Hepatocyte (in vitro differentiated cells): ENCODE measurements at places on chromosomes 2 and 18.

- DNase-seq = no peak
These were observed 12.4 kb upstream of the XPO1 start for GRCh38 chr2:61550375-61551209.

DNA sequence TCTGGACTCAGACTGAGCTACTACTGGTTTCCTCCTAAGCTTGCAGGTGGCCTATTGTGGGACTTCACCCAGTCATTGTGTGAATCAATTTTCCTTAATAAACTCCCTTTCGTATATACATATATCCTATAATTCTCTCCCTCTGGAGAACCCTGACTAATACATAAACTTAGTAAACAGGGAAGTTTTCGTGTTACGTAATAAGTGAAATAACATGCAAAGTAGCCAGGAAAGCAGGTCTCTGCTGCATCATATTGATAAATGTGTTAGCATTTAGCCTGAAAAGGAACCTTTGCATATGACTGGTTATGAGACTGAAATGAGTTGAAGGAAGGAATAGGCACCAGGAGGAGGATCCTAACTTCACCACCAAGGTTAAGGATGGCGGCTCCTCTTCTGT lies 527.2 kb upstream of the FAM98A start:
- DNase-seq = no peak

DNA sequence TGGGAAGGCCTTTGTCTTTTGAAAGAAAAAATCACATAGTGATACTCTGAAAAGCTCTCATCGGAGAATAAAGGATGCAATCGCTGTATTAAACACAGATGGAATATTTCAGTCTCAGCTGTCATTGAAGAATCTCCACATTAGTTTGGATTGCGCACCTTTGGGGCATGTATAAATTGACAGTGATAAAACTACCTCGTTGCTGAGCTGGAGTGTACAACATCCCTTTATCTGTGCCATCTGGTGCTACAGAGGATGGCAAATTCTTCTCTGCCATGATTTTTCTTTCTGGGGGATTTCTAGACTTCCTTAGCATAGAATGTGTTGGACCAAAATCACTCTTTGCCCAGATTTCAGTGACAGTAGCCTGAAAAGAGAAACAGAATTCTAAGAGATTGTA lies 185.3 kb downstream of the PARD3B start:
- no peak for DNase-seq

DNA sequence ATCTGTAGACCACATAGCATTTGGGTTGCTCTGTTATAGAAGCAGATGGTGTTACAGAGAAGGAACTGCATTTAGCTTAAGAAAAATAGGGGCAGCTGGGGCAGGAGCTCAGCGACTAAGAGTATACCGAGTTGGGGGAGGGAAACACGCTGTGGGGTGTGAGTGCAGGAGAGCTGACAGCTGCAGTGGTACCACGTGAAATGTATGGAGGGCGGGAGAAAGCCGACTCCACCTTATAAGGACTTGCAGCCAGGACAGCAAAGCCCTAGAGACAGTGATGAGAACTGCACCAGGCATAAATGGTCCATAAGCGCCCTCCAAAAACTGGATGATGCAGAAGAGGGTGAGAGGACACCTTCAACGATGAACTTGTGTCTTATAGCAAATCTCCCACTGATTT lies 237.6 kb downstream of the PRKCE start:
- peak; percentile 41 for DNase-seq

DNA sequence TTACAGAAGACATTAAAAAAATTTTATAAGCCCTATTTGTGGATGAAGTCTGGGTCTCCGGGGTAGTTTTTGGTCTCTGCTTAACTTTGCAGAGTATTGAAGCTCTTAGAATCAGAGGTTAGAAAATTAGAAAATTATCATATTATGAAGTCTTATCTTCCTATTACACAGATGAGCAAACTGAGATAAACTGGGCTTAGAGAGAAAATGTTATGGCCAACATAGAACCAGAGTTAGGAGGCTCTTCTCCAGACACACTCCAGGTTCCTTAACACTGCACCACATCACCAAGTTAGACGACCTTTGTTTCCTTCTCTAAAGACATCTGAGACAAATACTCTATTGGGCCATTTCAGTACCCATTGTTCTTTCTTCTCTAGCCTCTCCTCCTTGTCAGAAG lies 36.7 kb upstream of the NEB start:
- no peak for DNase-seq

DNA sequence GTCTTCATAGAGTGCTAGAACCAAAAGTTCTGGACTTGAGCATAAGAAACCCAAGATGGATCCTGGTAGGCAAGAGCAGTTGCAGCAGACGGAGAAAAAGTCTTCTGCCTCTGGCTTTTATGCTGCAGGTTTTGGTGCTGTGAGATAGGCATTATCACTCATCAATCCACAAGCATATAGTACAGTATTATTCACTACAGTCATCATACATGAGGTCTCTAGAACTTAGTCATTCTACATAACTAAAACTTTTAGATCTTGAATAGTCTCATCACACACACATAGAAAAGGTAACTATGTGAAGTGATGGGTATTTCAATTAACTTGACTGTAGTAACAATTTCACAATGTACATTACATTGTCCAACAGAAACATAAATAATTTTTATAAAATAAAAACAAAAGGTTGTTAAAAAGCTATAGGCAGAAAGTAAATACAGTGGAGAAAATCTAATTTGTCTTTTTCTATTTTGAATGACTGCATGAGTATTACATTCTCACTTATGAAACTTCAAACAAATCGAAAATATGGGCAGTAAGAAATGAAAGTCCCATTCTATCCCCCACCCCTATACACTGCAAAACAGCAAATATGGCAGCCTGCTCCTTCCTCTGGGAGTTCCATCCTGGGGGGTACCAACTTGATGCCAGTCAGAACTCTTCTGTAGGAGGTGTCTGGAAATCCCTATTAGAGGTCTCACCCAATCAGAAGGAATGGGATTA lies 534.3 kb upstream of the ACVR2A start:
- no peak for DNase-seq

DNA sequence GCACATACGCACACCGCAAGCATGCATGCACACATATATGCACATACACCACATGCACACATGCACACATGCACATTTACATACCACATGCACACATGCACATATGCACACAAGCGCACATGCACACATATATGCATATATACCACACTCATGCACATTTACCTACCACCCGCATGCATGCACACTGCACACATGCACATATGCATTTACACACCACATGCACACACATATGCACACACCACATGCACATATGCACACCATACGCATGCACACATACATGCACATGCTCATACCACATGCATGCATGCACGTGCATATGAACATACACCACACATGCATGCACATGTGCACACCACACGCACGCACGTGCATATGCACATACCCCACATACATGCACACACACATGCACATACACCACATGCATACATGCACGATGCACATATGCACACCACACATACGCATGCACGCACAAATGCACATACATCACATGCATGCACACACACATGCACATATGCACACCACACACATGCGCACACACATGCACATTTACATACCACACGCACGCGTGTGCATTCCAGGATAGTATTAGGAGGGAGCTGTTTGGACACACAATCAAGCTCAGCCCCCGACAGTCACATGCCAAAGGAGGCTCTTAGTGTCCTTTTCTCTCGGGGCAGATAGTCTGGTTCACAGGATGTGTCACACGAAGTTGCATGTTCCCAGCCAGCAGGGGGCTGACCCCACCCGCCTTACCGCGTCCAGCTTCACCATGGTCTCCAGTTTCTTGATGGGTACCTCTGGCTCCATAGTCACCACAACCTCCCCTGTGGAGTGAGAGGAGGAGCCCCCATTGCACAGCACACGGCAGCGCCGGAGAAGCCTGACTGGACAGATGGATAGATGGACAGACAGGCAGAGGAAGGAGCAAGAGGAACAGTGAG lies 5.9 kb downstream of the OTOF start:
- no peak for DNase-seq

DNA sequence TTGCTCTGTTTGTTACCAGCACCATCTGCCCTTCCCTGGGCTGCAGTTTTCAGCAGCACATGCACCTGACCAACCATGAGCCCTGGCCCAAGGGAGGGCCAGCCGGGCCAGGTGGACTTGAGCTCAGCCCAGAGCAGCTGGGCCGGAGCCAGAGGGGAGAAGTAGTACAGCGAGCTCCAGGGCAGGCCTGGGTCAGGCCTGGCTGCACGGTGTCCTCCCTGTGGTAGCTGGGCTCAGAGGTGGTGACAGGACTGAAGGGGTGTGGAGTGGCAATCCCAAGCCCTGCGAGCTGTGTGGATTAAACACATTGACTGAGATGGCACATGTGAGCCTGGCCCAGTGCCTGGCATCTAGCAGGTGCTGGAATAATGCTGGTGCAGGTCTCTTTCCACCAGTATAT lies 222.2 kb downstream of the GLI2 start:
- DNase-seq = no peak

DNA sequence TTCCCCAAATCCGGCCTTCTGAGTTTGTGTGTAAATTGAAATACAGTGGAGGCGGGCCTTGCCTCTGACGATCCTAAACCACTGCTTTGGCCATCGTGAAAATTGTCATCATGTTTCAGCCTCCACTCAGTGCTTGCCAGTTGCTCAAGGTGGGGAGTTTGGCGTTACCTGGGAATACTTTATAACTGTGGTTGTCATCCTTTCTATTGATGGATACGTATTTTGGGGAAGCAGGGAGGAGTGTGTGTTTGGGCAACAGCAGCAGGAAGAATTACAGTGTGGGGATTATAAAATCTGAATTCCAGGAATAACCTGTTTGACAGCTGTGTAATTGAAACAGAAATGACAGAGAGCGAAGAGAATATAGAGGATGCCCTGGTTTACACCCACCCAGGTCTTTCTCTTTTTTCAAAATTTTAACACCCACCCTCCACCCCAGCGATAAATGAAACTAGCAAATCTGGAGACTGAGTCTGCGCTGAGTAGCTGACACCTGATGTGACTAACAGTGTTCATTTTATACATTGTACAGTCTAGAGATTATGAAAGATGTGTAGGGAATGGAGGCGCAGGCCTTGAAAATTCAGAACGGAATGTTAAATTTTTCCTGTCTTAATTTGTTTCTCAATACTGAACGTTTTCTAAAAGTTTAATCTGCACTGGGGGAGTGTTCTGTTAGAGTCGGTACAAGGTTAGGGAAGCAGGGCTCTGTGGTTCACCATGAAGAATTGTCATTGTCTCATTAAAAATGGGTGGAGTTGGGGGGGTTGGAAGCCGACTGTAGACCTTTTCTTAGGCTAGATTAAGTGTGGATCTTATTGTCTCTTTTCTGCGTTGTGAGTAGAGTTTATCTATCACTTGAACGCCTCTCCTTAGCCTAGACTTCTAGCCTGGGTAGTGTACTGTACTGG lies 1.6 kb downstream of the MAP4K4 start:
- peak; percentile 19 for DNase-seq

DNA sequence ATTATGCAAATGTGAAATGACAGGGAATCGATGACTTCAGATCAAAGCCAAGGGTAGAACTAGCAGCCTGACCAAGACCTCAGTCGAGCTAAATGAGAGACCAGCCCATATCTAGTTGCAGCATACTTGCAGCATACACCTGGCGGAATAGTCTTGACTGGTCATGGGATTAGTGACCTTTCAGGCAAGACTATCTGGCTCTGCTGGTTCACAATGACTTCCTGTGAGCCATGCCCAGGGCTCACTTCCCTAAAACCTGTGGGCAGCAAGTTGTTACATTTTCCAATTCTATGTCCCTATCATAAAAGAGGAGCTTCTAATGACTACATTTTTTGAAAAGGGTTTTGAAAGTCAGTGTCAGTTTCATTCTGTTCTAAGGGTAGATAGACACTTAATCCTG lies 1624.9 kb upstream of the CELF4 start:
- no peak for DNase-seq

DNA sequence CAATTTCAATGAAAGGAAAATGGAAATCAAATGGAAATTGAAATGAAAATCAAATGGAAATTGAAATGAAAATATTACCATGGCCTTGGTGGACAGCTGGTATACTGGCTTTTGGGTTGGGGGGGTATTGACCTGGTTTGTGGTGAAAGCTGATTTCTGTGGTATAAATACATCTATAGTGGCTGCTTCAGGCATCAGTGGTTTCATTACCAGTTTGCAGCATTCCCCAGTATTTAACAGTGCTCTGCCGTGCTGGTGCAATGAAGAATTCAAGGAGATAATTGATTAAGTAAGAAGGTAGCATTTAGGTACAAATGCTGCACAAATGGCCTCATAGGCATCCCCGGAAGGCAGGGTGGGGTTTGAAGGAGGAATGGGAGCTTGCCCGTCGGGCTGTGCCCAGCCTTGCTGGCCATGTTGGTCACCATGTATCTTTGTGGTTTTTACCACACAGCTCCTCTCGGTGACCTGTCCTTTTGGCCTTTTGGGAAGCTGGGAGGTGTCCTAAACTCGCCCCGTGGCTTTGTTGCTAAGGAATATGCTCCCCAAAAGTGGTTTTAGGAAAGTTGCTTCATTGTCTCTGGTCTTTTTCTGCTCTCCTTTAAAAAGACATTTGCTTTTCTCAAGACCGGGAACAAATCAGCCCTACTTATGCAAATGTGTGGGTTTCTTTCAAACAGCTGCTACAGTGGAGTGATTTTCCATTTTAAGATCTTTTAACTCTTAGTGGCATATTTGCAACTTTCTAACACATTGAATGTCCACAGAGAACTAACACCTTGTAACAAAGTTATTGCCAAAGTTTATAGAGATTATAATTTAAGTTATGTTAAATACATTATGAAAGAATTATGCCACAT lies 28.6 kb downstream of the SNTG2 start:
- no peak for DNase-seq

GRCh38 chr2:15846626-15847025 lies 93.7 kb upstream of the MYCN start:
- no peak for DNase-seq

- DNase-seq = no peak
These were observed 231.7 kb upstream of the FOSL2 start for GRCh38 chr2:28160986-28161425.

GRCh38 chr2:219637842-219638185 lies 10.4 kb downstream of the SLC4A3 start:
- DNase-seq = no peak

DNA sequence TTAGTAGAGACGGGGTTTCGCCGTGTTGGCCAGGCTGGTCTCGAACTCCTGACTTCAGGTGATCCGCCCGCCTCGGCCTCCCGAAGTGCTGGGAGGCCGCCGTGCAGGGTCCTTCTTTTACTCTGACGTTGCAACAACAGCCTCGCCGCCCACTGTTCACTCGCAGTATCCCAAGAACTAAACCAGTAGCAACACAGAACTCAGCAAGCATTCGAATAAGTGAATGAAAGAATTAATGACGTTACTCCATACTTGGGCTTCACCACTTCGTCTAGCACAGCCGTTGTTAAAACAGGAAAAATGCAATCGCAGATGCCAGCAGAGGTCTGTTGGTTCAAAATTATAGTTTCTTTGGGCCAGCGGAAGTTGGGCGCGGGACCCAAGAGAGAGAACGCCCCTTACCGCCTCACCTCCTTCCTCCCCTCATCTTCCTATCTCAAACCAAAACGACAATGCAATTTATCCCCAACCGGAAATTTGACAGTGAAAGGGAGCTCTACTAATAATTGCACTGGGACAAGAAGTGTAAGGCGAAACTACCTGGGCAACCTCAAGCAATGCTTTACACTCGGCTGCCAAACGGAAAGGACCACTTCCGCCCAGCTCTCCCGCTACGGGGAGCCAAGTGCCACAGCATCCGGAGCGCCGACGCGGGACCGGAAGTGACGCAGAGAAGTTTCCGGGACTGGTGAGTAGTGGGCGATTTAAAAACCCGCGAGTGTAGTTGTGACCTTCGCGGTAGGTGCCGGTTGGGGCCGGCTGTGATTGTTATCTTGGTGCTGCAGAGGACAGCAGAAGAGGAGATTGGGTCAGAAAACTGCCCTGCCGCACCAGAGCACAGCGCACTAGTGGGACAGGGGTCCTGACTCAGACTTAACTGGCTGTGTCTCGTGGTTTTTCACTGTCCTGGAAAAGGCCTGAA lies at the start of the genes NIF3L1 and PPIL3:
NIF3L1 (plus strand) TSS at position 668 of the 922 bp plus-strand sequence. CDS start 2,573 bp downstream, outside the sequence.
PPIL3 (minus strand) TSS at position 374 of the 922 bp plus-strand sequence. CDS start 1,462 bp downstream, outside the sequence.
- peak; percentile 98 for DNase-seq
